ENCODE measurements at places on chromosomes 4 and X.

- no peak for DNase-seq
Observed at GRCh38 chr4:112752510-112752909, 115.6 kb downstream of the LARP7 start.

DNA sequence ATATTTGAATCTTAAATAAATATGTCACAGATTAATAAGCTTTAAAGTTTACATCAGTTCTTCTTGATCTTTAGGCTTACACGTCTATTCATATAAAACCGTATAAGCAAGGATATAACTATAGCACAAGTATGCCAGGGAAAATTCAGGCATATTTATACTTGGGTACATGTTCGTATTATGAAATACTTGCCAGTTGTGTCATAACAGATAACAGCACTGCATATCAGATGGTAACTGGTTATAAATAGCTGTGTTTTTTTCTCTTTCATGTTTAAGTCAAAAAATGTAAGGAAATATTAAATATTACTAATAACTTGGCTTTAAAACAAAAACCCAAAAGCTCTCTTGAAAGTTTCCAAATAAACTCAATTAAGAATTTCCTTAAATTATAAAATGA is 17.5 kb downstream of the BRWD3 start:
- no peak for DNase-seq

DNA sequence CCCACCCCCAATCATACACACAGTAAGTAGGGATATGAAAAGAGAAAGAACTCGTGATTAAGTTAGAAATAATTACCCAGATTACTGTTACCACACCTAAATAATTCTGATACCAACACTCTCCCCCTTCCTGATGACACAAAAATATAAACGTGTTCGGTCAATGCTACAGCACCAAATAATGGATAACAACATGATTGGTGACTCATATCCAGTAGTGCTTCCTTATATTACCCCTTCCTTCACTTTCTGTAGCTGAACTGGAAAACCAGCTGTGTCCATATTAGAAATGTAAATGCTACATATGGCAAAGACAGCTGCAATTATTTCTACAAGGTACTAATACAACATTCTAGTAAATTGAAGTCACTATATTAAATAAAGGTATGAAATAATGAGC is 20.8 kb downstream of the EIF4E start:
- no peak for DNase-seq

DNA sequence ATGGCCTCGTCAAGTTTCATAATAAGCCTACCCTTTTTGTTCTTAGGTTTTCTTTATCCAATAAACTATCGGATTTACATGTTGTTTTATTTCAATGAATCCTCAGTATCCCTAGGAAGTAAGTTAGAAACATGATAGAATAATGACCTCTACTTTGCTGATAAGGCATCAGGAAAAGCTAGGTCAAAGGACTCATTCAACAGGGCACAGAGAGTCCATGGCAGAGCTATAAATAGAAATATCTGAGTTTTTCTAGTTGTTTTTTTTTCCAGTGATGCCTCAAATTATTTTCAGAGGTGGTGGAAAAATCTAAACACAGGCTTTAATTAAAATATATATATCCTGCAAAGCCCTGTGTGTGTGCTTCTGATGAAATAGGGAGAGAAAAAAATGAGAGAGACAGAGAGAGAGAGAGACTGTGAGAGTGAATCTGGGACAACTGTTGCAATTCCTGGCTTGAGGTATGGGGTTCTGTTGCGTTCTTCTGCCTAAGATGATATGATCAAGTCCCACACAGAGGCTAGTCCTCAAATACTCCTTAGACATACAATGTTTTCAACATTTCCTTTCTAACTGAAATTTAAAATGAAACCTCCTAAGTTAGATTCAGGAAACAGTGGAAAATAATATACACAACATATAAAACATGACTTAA is 139.9 kb downstream of the HDX start:
- DNase-seq, result no peak

DNA sequence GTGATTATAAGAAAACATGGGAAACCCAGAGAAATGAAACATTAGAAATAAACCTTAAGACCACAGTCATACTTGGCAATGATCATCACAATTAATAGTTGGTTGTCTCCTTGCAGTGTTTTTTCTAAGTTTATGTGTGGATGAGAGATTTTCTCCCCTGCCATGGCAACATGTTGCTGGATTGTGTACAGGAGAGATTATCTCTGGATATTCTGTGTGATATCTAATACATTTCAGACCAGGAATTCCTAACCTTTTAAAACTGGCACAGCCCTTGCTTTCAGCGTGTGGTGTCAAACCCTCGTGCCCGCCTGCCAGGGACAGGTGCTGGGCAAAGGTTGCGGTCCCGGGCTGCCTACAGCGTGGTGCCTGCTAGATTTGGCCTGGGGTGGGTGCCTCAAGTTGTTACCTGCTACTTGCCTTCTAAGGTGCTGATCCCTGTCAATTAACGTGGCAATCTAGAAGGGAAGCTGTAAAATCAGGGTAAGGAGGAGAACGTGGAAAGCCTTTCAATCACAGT is 100.5 kb downstream of the TMEM131L start:
- no peak for DNase-seq

DNA sequence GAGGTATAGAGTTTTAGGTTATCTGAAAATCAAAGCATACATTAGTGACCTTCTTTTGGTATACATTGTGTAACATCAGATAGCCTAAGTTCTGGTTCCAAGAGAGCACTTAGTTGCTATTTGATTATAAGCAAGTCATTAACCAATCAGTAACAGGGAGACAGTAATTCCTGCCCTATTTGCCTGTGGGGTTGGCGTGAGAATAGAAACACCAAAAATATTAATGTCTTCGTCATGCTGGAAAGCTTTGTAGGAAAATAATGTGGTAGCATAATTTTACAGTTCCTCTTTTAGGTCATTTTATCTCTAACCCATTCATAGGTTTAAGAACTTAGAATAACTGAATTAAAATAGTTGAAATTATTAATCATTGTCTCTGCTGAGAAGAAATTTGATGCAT is 37.8 kb downstream of the NPNT start:
- no peak for DNase-seq
